ENCODE measurements at places on chromosomes 4 and X.

DNA sequence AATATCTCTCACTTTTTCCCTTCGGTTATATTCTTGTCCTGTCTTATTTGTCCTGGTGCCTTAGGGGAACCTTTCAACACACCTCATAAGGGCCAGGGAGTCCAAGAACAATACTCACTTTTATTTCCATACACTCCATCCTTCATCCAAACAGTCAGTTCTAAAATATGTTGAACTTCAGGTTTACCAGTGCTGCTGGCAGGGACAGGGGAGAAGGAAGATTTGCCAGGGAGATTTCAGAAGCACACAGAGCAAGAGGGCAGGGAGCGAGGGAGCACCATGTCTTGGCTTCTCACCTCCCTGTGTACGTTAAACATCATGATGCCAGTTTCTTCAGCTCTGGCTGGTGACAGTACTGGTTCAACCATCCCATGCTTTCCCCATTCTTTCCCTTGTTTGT lies 631.1 kb upstream of the FAT1 start:
- no peak for DNase-seq

DNA sequence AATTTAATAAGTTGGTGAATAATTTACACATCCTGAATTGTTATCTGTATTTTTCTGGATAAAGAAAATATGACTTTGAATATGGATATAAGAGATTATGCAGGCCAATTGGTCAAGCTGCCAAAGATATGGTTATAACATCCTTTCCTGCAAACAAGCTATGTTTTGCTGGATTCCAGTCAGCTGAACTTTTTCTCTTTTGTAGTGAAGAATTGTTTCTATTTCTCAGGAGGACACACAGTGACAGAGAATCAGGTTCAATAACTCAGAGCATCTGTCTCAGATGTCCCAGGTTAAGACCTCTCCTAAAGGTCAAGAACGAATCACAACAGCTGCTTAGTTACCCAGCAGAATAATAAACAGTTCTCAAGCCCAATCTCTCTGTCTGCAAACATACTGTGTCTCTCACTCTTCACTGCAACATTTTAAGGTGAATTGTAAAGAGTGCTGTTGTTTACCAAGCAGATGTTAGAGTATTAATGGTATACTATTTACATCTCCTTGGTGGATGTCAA lies 189.5 kb upstream of the ANKRD50 start:
- no peak for DNase-seq

GRCh38 chrX:23223169-23223568 lies 111.5 kb upstream of the PTCHD1 start:
- no peak for DNase-seq

DNA sequence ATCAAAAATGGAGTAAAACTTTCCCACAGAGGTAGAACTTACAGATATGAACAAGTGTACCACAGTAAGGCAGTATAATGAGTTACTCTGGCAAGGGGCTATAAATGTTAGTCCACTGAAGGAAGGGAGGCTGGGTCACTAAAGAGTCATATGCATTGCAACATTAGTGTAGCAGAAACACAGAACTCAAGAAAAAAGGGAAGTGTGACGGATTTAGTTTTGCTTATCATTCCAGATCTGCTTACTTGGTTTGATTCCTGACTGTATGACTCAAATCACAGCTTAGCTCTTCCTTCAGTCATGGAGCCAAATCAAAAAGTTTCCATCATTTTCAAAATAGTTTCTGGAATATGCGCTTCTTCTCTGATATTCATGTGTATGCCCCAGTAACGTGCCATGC lies 148.7 kb downstream of the FSTL5 start:
- no peak for DNase-seq

DNA sequence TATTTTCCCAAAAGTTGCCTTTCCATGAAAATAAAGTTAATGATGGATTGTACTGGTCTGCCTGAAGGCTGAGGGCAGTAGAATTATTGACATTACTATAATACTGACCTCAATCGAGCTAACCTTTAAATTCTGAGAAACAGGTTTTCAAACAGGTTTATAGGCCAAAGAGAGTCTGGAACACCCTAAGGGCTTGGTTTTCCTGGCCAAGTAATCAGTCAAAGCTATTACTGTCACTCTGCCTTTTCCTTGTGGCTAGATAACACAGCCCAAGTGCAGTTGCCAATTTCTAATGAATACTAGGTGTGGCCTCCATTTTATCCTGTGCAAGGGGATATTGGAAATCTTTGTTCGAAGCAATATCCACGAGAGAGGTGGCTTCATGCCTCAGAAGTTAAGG lies 75.2 kb downstream of the INTS12 start:
- no peak for DNase-seq

DNA sequence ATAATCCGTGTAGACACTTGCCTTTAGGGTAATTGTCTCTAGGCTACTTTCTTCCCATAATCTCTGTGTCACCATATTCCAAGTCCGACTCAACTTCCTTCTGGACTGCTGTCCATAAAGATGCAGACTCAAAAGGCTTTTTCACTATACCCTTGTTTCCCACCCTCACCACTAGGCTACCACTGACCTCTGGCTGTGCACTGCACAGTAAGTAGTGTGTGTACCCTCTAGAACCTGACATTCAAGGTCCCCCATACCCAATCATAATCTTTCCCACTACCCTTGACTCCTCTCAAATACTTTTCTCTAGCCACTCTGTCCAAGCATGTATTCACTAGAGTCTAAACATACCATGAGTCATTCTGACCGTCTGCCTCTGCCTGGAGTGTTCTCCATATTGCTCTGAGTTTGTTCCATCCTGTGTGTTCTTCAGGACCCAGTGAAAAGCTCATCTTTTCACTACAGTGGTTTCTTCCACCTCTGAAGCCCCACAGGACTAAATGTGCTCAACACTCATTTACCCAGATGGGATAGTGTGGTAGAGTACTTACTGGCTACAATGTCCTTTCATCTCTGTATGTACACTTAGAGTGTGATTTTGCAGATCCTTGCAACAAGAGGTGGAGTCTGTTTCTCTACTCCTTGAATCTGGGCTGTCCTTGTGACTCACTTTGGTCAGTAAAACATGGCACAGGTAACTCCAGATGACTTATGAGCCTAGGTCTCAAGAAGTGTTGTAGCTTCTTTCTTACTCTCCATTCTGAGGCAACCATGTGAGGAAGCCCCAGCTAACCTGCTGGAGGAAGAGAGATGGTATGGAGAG lies 17.4 kb downstream of the JADE3 start:
- DNase-seq, result no peak

GRCh38 chr4:72974694-72975487 lies 94.6 kb downstream of the COX18 start:
- no peak for DNase-seq

DNA sequence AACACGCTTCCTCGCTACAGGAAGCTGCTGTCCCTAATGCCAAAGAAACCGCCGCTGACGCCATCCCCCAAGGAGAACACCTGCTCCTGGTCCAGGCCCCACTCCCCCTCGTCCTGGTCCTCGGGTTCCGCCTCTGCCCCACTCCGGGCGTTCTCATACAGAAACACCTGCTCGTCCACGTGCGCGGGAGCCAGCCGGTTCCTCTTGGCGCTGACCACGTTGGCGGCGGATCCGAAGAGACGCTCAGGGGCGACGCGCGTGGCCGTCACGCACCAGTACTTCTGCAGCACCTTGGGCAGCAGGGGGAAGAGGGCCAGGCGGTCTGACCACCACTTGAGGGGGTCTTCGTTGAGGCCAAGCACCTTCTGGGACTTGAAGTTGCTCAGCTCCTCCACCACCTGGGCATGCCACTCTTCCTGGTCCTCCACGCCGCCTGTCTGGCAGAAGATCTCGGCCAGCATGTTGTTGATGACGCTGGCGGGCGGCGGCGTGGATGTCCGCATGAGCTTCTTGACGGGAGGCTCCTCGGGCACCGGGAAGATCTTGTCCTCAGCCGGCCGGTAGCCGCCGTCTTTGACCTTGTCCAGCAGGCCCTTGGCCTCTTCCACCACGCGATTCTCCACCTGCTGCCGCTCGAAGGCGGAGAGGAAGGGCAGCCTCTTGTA lies 12.0 kb downstream of the DHRSX start:
- peak; percentile 73 for DNase-seq
